ENCODE measurements at places on chromosomes 7 and 10.

DNA sequence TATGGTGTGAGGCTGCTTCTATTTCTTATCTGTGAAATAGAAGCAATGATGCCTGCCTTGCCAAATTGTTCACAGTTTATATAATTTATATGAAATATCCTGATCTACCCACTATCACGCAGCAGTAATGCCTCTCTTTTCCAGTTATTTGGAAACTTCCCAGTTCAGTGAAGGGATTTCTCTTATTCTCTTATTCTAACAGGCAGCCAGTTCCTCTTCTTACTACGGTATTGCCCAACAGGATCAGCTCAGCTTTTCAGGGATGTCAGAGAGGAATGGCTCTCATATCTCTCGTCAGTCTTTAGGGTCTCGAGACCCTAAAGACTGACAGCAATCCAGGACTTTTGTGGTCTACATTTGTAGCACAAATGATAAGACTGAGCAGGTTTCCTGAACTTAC is 215.6 kb downstream of the CREB5 start:
- DNase-seq = no peak

DNA sequence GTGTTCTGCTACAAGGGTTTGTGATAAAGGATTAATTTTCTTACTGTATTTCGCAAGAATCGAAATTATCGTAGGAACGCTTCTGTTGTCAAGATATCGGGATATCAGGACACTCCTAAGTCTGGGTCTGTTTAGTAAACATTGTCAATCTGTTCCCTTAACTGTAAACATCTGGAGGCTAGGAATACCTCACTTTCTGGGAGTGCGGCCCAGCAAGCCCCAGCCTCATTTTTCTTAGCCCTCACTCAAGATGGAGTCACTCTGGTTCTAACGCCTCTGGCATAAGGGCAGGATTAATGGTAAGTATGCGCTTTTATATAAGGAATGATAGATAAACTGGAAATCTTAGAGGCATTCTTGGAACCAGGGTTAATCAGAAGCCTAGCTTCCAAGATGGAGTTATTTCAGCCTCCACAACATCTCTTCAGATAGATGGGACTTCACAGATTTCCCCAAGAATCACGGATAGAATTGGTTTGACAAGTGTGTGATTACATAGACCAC is 30.1 kb upstream of the CCL24 start:
- no peak for DNase-seq

DNA sequence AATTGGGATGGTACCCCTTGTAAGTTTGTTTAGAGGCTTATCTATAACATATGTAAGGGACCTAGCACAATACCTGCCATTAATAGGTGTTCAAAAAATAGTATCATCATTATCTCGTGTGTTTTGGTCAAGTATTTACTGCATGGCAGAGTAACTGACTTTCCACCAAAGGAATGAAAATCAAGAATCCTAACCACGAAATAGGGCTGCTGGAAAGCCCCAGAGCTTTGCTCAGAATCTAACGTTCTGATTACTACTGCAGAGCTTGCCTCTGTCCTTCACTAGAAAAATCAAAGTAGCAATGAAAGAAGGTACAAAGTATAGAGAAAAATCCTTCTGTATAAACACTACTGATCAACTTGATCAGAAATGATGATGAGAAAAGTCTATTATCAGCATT is 34.9 kb downstream of the DCLRE1C start:
- DNase-seq = no peak

DNA sequence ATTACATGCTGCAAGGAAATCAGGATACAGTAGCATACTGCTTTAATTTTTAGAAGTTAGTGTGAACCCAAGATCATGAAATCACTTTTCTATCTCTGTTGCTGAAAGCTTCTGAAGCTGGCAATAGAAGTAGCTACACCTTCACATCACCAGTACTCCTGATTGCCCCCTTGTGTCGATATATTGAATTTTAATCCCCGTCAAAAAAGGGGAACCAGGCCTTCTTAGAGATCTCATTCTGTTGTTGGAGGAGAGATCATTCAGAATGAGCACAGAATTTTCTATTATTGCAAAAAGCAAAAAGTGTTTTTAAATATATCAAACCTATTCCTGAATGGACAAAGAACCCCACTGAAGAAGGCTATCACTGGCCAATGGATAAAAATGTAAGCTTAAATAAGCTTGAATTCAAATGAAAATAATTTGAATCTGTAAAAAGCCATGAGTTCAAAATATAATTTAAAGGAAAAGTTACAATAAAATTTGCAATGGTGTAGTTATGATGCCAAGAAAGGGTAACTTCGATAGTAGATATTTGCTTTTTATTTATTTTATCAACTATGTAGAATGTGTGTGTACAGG is 39.7 kb upstream of the TEX47 start:
- no peak for DNase-seq

GRCh38 chr10:119455609-119456434 is 86.7 kb downstream of the RGS10 start:
- DNase-seq = no peak

DNA sequence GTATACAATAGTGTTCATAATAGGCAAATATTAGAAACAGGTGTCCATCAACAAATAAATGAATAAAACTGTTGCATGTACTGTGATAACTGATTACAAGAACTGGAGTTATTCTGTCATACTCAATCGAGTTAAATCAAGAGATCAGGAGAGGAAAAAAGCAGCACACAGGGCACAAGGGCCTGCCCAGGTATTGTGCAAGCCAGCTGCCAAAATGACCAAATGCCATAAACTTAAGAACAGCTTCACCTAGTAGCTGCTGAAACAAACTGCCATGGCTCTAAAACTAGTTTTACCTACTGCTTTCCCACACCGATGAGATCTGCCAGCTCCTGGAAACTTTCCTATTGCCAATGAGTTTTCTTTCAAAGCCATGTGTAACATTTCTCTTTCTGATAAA is 12.2 kb downstream of the GSAP start:
- DNase-seq = no peak

GRCh38 chr10:77636282-77636966 is 1.2 kb downstream of the KCNMA1 start:
- DNase-seq = no peak

- no peak for DNase-seq
These were observed 401.5 kb downstream of the REEP3 start for GRCh38 chr10:63922468-63923284.

GRCh38 chr10:71878327-71879034 is 27.4 kb upstream of the PSAP start:
- no peak for DNase-seq

GRCh38 chr7:122383934-122384333 is 79.4 kb upstream of the FEZF1 start:
- no peak for DNase-seq

- DNase-seq = peak; percentile 70
These were observed 1.9 kb downstream of the HHEX start for GRCh38 chr10:92691591-92692079.

- DNase-seq = no peak
These were observed 70.7 kb downstream of the CABCOCO1 start for GRCh38 chr10:61733358-61733940.

DNA sequence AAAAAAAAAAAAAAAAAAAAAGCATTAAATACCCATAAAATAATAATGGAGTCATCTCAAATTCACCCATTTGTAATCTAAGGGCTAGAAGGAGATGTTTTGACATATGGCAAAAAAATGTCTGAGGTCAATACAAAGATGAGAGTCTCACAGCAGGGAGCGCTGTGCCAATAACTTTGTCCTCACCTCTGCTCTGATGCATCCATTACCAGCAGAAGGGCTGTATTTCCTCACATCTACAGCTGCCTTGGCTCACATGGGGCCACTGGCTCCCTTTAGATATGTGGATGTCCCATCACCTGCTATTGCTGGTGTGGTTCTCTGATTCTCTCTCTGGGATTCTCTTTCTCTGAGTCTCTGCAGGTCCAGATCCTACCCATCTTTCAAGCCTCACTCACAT is 90.3 kb upstream of the FAM133B start:
- DNase-seq = no peak

DNA sequence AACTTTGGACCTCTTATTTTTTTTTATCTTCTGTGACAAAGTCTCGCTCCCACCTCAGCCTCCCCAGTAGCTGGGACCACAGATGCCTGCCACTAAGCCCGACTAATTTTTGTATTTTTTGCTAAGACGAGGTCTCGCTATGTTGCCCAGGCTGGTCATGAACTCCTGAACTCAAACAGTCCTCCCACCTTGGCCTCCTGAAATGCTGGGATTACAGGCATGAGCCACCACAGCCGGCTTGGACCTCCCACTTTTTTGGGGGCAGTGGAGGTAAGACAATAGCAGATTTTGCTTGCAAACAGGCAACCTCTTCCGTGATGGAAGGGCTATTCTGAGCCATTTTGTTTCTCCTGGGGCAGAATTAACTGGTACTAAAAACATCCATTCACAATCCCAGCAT is 1.2 kb upstream of the TRRAP start:
- peak; percentile 50 for DNase-seq

DNA sequence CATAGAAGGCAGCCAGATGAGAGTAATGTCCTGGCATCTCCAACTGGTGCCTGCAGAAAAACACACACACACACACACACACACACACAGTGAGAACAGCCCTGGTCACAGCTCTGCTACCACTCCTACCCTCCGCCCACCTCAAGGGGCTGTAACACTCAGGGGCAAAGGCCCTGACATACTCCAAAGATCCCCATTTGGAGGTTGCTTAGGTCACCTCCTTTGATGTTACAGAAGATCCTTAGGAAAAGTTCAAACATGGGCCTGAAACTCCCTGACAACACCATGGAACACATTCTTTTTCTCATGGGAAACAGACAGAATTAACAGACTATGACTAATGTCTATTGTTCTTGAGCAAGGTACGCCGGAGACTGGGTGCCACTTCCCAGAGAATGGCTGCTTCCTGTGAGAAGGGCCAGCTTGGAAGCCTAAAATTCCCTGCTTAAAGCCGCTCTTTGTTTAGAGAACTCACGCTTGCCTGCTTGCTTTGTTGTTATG is 27.7 kb downstream of the DENND11 start:
- no peak for DNase-seq

DNA sequence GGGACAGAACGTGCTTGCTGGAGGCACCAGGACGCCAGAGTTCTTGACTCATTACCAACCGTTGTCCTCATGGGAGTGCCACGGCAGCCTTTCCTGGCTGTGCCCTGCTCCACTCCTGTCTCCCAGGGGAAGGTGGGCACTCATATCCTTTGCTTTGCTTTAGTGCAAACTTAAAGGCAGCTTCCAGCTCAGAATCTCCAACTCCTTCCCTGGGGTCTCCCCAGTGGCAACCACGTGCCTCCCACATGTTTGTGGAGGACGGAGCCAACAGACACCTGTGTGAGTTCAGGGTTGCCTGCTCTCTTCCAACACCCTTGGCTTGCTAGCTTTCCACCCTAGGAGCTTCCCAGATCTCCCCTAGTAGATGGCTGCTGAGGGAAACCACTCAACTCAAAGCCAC is 52.0 kb upstream of the HMX3 start:
- no peak for DNase-seq

DNA sequence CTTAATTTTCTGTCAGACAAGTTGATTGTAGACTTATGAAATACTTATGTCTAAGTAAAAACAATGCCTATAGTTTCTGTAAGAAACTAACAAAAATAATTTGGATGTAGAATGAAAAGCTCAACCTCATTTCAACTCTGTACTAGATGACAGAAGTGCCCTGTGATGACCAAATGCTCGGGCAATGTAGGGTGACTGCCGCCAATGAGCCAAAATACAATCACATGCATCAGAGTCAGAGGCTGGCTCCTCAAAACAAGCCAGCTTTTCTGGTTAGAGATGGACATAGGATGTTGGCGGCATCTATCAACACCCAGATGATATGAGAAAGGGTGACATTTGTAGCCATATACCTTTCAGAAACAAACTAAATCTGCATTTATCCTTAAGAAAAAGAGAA is 23.9 kb downstream of the LMOD2 start:
- DNase-seq = no peak

DNA sequence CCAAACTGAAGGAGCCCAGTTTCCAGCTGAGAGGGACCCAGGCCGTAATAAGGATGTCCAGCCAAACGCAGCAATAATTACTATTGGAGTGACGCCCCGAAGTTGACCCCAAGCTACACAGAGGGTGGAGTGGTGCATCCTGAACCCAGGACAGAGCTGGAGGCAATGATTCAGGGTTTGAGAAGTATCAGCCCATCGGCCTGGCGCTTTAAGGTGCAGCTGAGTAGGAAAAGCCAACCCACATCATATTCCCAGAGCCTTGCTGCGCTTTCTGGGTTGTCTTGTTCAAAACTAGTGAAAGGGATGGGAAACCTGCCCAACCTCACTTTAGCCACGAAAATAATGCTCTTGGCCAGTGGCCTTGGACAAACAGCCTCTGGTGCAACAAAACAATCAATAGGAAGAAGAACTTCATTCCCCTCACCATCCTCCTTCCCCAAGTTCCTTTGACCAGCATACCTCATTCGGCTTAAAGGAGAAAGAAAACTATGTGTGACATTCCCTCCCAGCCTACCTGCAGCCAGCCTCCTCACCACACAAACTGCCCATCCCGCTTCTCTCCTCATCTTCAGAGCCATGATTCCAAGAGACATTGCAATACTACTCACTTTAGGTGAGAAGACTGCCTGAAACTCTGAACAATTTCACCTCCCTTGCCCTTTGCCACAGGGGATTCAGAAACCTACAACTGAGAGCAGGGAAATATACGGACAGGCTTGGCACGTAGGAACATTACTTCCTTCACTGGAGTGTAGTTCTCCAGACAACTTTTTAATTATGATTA is 217.2 kb upstream of the MKLN1 start:
- DNase-seq = no peak

DNA sequence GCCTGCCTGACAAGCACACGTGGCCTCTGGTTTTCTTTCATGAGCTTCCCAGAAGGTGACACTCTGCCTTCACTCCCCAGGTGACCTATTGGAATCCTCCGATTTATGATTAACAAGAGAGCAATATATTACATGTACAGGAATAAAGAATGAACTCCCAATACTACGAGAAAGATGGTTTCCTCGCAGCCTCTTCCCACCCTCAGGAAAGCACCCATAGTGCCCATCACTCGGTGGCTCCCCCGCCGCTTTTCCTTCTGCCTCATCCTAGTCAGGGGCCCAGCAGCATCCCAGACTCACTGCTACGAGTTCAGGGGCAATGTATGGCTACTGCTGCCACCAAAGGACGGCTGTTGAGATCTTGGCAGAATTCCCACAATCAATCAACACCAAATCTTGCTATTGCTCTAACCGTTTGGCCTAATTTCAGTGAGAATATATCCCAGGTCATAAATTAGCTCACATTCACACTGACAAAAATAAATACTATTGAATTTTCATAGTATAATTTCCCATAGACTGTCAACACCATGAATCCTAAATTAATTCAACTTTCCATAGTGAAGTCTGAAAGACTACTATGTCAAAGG is 196.3 kb downstream of the TNS3 start:
- DNase-seq = no peak

DNA sequence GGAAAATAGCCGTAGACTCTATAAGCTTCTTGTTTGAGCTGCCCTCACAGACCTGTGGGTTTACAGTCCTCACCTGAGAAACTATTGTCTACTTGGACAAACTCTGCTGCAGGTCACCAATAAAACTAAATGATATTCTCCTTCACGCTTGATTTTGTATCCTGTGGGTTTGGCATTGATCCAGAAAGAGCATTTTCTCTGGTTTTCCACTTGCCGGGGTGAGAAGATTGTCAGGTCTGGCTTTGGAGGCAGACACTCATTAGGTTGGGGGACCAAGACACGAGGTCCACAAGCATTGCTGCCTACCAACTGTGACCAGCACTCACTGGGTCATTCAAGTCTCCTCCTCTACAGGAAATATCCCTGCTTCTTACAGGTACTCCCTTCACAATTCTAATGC is 68.5 kb downstream of the CDC14C start:
- DNase-seq = no peak

GRCh38 chr10:78863140-78863905 is 205.4 kb upstream of the ZMIZ1 start:
- no peak for DNase-seq
